Activated T-helper 17 cell treated with anti-CD3 and anti-CD28 coated beads, Interleukin-2, amount 50 U/mL, for 72 hours (primary cell): ENCODE measurements at places on chromosomes 1 and 21.

GRCh38 chr1:7447736-7448135 lies 323.4 kb upstream of the VAMP3 start:
- no peak for ATAC-seq

DNA sequence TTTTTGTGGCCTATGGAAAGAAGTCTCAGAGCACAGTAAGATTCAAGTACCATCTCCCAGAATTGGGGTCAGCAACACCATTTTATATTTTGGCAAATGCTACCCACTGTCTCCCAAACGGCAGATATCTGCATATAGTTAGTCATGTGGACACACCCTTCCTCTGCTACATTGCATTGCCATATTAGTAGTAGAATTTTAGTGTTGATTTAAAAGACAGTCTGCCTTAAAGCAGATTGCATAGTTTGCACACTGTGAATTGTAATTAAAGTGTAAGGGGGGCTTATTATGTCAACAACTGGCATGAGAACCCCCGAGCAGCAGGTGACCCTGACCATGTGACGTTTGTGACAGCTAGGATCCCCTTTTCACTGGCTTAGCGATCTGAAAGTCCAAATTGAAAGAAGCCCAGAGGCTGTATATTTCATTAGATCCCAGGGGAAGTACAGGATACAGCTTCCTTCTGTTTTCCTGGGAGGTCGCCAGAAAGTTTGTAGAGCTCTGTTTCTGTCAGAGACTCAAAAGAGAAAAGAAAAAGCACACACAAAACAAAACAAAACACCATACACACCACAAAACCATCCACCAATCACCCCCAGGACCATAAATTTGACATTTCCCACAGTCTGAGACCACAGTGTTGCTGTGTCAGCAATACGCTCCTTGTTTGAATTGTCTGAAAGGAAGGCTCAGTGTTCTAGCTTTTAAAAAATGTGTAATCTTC lies 172.4 kb downstream of the NFIA start:
- no peak for ATAC-seq

DNA sequence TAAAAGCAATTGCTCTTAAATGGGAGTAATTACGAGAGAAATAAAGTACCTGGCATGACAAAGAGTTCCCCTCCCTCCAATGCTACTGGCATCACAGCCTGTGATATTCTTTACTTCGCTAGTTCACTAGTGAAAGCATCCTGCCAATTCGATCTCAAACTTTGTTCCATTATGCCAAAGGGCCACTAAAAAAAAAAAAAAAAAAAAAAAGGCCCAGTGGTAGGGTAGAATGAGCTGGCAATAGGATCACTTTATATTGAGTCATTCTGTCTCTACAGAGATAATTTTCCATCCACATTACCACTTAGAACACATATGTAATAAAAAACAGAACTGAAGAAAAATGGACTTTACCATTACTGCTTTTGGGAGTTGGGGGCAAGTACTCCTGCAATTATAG lies 11.2 kb downstream of the PUM1 start:
- peak; percentile 94 for ATAC-seq

GRCh38 chr1:89451011-89451410 lies 73.6 kb upstream of the LRRC8B start:
- ATAC-seq: peak; percentile 91

- ATAC-seq: no peak
Measured at GRCh38 chr1:85339656-85340399, 63.4 kb upstream of the BCL10 start.

GRCh38 chr1:90405726-90406125 lies 311.4 kb downstream of the BARHL2 start:
- no peak for ATAC-seq

GRCh38 chr1:34131396-34132160 lies 33.5 kb downstream of the CSMD2 start:
- no peak for ATAC-seq

- ATAC-seq: no peak
Measured at GRCh38 chr1:231354330-231355020, 16.4 kb downstream of the SPRTN start.

DNA sequence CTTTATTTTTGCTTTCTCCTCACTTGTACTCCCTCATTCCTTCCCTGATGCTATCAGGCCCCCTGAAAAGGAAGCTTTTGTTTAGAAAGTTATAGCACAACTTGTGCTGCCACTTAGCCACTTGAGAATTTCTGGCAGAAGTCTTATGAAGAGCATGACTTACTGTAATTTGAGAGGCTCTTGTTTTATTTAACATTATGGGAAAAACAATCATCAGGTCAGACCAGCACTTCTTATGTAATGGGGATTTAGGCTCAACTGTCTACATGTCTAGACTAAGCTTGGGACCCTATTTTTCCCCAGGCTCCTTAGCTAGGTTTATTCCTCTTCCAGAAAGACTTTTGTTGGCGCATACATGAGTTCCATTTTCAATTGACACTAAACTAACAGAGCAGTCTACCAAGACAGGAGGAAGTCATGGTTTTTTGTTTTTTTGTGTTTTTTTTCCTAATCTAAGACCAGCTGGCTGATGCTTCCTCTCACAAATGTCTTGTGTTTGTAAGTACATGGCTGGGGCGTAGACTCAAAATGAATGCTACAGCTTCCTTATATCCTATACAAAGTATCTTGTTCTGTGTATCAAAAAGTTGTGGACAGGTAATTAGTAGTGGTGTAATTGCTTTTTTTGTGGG lies 31.5 kb downstream of the TNFSF4 start:
- no peak for ATAC-seq

GRCh38 chr21:46027851-46028493 lies 46.4 kb downstream of the COL6A1 start:
- ATAC-seq: no peak
